ENCODE measurements at places on chromosomes 7 and 10.

- H3K27ac ChIP-seq = no peak overlapping the region
- no peak overlapping the region for H3K4me3 ChIP-seq
- DNase-seq = no peak
- no peaks in the 10 kb centered on the region for H3K36me3 ChIP-seq
These were observed 59.6 kb upstream of the ZNF32 start for GRCh38 chr10:43708262-43708661.

- H3K27ac ChIP-seq = no peak overlapping the region
- peaks cover 19% of the 10 kb centered on the region for H3K4me1 ChIP-seq
- no peaks in the 10 kb centered on the region for H3K36me3 ChIP-seq
- no peaks in the 10 kb centered on the region for H3K27me3 ChIP-seq
These were observed 222.9 kb upstream of the CELF2 start for GRCh38 chr10:10794791-10795191.

GRCh38 chr10:30284865-30285594 is 64.0 kb downstream of the MTPAP start:
- no peaks in the 10 kb centered on the region for H3K36me3 ChIP-seq
- no peak overlapping the region for H3K4me3 ChIP-seq
- DNase-seq = no peak
- H3K4me1 ChIP-seq = no peaks in the 10 kb centered on the region

GRCh38 chr7:103989785-103990767 is 618 bp upstream of the RELN start:
- H3K4me1 ChIP-seq = no peaks in the 10 kb centered on the region
- peak overlapping the region; percentile 41 for H3K4me3 ChIP-seq
- peaks cover 11% of the 10 kb centered on the region for H3K27me3 ChIP-seq
- H3K27ac ChIP-seq = no peak overlapping the region

DNA sequence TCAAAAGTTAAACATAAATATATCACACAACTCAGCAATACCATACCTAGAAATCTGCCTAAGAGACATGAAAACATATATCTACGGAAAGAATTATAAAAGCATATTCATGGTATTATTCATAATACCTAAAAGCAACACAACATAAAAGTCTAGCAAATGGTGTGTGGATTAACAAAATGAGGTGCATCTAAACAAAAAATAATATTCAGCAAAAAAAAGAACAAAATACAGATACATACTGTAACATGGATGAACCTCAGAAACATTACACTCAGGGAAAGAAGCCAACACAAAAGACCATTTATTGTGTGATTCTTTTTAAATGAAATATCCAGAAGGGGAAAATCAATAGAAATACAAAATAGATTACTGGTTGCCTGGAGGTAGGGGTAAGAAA is 155.0 kb downstream of the IMMP2L start:
- 0 out of 2 replicates have a peak, but pooled peaks cover 3% of the 10 kb centered on the region for H3K4me1 ChIP-seq
- no peak overlapping the region for H3K4me3 ChIP-seq
- H3K36me3 ChIP-seq = no peaks in the 10 kb centered on the region
- DNase-seq = no peak
- H3K27ac ChIP-seq = no peak overlapping the region

DNA sequence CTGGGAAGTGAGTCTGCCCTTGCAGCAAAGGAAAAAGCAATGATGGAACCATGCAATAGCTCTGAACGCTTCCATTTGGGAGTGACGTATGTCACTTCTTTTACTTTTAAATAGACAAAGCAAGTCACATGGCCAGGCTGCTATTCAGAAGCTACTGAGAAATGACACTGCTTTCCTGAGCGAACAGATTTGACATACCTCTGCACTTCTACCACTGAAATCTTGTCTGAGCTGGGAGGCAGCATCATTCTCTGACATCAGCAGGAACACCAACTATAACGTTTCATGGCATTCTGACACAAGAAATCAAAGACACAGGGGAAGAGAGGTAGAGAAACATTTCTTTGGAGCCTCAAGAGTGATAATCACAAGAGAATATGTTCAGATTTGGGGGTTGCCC is 271.1 kb downstream of the SNX13 start:
- DNase-seq = no peak
- H3K27me3 ChIP-seq = no peaks in the 10 kb centered on the region
- no peak overlapping the region for H3K4me3 ChIP-seq
- H3K4me1 ChIP-seq = no peaks in the 10 kb centered on the region
- no peak overlapping the region for H3K27ac ChIP-seq

DNA sequence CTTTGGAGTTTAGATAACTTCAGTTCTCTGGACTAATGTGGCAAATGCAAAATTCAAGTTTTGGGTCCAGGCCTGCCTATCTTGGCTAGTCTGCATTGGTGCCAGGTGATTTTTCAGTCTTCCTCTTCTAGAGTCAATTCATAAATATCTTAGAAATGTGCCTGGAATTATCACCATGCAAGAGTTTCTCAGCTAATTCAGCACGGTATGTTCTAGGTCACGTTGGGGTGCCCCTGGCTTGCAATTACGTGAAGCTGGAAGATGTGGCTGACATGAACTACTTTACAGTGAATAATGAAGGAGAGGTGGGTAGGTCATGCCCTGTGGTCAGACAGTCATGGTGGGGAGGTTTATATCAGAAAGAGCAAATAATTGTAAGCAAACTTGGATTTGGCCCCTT is 25.0 kb downstream of the ZDHHC6 start:
- H3K4me3 ChIP-seq = no peak overlapping the region
- H3K27me3 ChIP-seq = no peaks in the 10 kb centered on the region
- no peak overlapping the region for H3K27ac ChIP-seq
- DNase-seq = no peak
- no peaks in the 10 kb centered on the region for H3K36me3 ChIP-seq

- H3K27ac ChIP-seq = no peak overlapping the region
- peaks cover 3% of the 10 kb centered on the region for H3K4me1 ChIP-seq
- H3K27me3 ChIP-seq = no peaks in the 10 kb centered on the region
- no peaks in the 10 kb centered on the region for H3K36me3 ChIP-seq
- DNase-seq = no peak
These were observed 73.0 kb downstream of the PLXDC2 start for GRCh38 chr10:19889256-19889655.

DNA sequence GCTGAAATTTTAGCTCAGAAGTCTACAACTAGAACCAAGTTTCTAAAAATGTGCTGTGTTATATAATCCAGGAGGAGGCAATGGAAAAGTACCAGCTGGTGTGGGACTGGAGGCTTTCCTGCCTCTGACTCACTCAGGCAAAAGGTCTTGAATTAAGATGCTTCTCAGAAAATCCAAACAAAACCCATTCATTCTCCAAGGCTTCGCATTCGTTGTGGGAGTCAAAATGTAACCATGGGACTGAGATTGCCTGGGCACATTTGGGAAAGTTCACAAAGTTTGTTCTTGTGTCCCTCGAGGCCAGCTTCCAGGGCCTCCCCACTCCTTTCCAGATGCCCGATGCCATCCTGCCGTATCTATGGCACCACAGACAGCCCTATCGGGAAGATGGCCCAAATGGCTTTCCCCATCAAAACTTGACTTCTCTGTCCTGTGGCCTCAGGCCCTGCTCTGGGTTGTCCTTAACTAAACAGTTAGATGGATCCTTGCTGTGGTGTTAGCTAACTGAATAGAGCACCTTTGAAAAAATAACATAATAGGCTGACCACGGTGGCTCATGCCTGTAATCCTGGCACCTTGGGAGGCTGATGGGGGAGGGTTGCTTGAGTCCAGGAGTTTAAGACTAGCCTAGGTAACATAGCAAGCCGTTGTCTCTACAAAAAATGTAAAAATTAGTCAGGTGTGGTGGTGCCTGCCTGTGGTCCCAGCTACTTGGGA is 180.5 kb downstream of the PFKFB3 start:
- peak; percentile 27 for DNase-seq
- no peak overlapping the region for H3K27ac ChIP-seq
- no peaks in the 10 kb centered on the region for H3K27me3 ChIP-seq
- no peak overlapping the region for H3K4me3 ChIP-seq

- peaks cover 9% of the 10 kb centered on the region for H3K4me1 ChIP-seq
- no peaks in the 10 kb centered on the region for H3K27me3 ChIP-seq
- H3K27ac ChIP-seq = no peak overlapping the region
- H3K4me3 ChIP-seq = no peak overlapping the region
- H3K36me3 ChIP-seq = no peaks in the 10 kb centered on the region
- no peak for DNase-seq
These were observed 137.0 kb downstream of the ETV1 start for GRCh38 chr7:13852281-13852968.

DNA sequence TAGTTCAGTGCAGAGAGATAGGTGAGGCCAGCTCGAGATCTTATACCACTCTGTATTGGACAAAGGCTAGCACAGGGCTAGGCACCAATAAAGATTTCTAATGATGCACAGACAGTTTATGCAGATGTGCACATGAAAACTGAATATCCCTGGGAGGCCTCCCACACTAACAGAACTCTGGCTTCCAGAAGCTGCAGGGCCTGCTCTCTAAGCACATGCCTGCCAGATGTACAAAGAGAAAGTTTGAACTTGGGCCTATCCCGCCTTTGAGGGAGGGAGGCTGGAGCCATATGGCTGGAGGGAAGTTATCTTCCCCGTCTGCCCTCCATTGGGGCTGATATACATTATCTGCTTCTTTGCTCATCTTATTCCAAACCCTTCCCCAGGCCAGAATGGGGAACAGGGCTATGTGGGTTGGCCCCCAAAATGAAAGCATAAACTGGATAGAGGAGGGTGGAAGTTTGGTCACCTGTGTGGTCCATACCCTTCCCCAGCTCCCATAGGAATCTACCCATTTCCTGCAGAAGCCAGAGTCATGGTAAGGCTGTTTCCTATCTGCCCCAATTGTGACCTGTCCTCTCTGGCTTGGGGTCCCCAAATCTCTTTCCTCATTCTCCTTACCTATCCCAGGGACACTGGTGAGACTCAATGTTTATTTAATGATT is 3.8 kb downstream of the KAZALD1 start:
- H3K4me1 ChIP-seq = peaks cover 35% of the 10 kb centered on the region
- peaks cover 53% of the 10 kb centered on the region for H3K27me3 ChIP-seq
- no peaks in the 10 kb centered on the region for H3K36me3 ChIP-seq
- no peak for DNase-seq

- H3K4me1 ChIP-seq = peaks cover 13% of the 10 kb centered on the region
- H3K36me3 ChIP-seq = no peaks in the 10 kb centered on the region
- no peak overlapping the region for H3K4me3 ChIP-seq
These were observed 525.7 kb downstream of the KCNMA1 start for GRCh38 chr10:77111611-77112550.

GRCh38 chr10:42150428-42151061 is 487.8 kb downstream of the ZNF33B start:
- H3K27ac ChIP-seq = no peak overlapping the region
- H3K27me3 ChIP-seq = no peaks in the 10 kb centered on the region
- H3K4me1 ChIP-seq = no peaks in the 10 kb centered on the region
- no peaks in the 10 kb centered on the region for H3K36me3 ChIP-seq

- no peaks in the 10 kb centered on the region for H3K36me3 ChIP-seq
- no peak overlapping the region for H3K27ac ChIP-seq
- DNase-seq = no peak
- no peak overlapping the region for H3K4me3 ChIP-seq
- H3K27me3 ChIP-seq = no peaks in the 10 kb centered on the region
These were observed 33.4 kb upstream of the PDGFA start for GRCh38 chr7:552868-553635.

GRCh38 chr10:108801775-108802517 is 1121.4 kb downstream of the XPNPEP1 start:
- no peak overlapping the region for H3K4me3 ChIP-seq
- H3K36me3 ChIP-seq = no peaks in the 10 kb centered on the region
- H3K4me1 ChIP-seq = no peaks in the 10 kb centered on the region
- H3K27ac ChIP-seq = no peak overlapping the region
- DNase-seq = no peak
- H3K27me3 ChIP-seq = no peaks in the 10 kb centered on the region

DNA sequence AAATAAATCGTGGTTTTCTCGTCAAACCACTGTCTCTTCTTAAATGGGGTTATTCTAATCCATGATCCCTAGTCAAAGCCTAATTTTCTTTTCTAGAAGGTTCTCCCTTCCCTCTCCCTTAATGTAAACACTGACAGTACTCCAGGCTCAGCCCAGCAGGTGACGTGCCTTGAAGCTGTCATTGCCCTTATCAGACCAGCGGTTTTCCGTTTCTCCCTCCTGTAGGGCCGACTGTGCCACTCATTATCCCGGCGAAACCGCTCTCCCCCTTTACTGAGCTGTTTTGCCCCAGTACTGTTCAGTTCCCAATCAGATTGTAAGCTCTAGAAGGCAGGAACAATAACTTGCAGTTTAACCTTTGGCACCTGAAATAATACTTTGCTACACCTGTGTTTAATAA is 153.5 kb upstream of the RHEB start:
- H3K4me1 ChIP-seq = no peaks in the 10 kb centered on the region
- no peak overlapping the region for H3K27ac ChIP-seq
- H3K27me3 ChIP-seq = no peaks in the 10 kb centered on the region
- no peak overlapping the region for H3K4me3 ChIP-seq

GRCh38 chr10:31274310-31274709 is 44.7 kb upstream of the ZEB1 start:
- H3K27ac ChIP-seq = no peak overlapping the region
- no peak overlapping the region for H3K4me3 ChIP-seq

GRCh38 chr10:61028861-61029361 is 84.9 kb upstream of the RHOBTB1 start:
- no peaks in the 10 kb centered on the region for H3K27me3 ChIP-seq
- no peak for DNase-seq
- H3K27ac ChIP-seq = no peak overlapping the region
- no peaks in the 10 kb centered on the region for H3K4me1 ChIP-seq
- H3K4me3 ChIP-seq = no peak overlapping the region

DNA sequence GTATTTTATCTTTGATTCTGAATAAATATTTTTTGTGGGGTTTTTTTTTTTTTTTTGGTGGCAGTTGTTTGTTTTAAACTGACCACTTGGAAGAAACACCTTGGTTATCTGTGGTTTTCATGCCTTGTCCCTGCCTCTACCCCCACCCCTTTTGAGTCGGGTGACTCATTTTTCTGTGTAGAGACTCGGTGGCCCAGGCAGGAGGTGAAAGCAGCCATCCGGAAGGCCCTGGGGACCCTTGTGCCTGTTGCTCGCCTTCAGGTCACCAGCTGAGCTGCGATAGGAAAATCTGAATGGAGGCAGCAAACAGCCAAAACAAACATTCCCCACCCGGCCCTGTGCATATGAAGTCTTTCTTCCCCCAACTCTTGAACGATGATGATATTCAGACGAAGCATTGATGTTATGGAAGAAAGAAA is 22.8 kb downstream of the CYP17A1 start:
- no peak overlapping the region for H3K4me3 ChIP-seq
- H3K4me1 ChIP-seq = peaks cover 7% of the 10 kb centered on the region
- H3K27ac ChIP-seq = no peak overlapping the region
- no peaks in the 10 kb centered on the region for H3K27me3 ChIP-seq
